ENCODE measurements at places on chromosomes 2 and 18.

DNA sequence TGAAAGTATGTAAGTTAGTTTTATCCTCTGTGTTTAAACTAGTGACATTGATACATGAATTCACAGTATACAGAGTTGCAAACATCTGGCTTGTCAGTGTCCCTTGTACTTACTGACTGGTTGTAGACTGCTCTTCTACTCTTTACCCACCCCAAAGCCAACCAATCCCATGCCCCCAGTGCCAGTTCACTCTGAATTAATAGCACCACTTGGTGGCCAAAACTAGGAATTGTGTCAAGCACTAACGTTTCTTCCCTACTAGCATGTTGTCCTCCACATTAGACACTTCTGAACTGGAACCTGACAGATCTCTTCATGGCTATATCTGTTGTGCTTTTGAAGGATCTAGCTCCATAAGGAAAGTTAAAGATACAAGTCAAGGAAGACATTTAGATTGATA is 27.2 kb upstream of the OTX1 start:
- DNase-seq, result peak; percentile 17

GRCh38 chr2:172739661-172740266 is 4.1 kb downstream of the RAPGEF4 start:
- DNase-seq, result no peak

DNA sequence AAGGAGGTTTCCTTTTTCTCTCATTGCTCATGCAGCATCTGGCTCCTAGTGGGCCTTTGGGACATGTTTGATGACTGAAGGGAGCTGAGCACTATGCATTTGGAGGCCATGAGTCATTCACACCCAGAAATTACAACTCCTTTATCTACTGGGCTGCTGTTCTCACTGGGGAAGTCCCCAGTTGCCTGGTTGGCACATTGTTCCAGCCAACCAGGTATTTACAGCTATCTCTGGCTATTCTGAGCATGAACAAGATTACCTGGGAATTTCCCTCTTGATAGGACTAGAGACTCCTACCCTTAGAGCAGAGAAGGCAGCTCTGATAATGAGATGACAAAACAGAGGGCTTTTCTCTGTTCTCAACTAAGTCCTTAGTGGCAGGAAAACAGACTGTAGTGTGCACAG is 206.5 kb downstream of the SETBP1 start:
- peak; percentile 9 for DNase-seq

DNA sequence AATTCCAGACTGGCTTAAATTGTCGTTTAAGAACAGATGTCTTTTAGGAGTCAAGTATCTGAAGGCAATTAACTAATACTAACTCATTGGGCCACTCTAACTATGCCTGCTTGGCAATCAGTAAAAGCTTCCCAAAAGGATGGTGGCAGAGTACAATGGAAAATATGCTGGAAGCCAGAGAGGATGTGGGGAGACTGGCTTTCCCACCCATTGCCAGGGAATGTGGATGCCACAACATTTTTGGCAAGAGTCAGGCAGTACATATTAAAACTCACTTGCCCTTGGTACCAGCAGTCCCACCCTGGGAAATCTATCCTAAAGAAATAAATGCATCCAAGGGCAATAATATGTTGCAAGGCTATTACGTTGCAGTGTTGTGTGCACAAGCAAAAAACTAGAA is 74.0 kb upstream of the FZD7 start:
- no peak for DNase-seq

DNA sequence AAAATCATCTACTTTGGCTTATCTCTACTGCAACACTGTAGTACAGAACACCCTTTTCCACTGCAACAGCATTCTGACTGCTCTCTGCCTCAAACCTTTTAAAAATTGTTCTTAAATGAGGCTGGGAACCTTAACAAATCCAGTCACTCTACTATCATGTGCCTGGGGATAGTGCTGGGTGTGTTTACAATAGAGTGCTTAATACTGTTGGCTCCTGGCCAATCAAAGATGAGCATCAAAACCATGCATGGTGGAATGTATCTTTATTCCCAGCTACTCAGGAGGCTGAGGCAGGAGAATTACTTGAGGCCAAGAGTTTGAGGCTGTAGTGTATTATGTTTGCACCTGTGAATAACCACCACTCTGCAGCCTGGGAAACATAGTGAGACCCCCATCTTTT is 7.4 kb downstream of the ANKAR start:
- DNase-seq, result no peak

- no peak for DNase-seq
Measured at GRCh38 chr2:145108361-145108778, 588.5 kb upstream of the ZEB2 start.

- no peak for DNase-seq
Measured at GRCh38 chr2:224925061-224925809, 117.0 kb downstream of the DOCK10 start.

GRCh38 chr2:1137913-1138391 is 187.3 kb downstream of the SNTG2 start:
- no peak for DNase-seq

DNA sequence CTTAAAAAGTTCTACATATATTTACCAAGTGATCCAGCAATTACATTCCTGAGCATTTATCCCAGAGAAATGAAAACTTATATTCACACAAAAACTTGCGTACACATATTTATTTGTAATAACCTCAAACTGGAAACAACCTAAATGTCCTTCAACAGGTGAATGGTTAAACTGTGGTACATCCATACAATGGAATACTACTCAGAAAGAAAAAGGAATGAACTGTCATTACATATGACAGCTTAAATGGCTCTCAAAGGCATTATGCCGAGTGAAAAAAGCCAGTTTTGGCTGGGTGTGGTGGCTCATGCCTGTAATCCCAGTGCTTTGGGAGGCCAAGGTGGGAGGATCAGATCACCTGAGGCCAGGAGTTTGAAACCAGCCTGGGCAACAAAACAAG is 79.1 kb upstream of the DYNC1I2 start:
- no peak for DNase-seq

- DNase-seq, result no peak
Measured at GRCh38 chr2:53173091-53173490, 594.5 kb upstream of the CHAC2 start.

- DNase-seq, result no peak
Measured at GRCh38 chr2:74763962-74764428, 69.9 kb upstream of the HK2 start.

GRCh38 chr2:156548413-156548812 is 112.2 kb downstream of the GPD2 start:
- DNase-seq, result no peak

DNA sequence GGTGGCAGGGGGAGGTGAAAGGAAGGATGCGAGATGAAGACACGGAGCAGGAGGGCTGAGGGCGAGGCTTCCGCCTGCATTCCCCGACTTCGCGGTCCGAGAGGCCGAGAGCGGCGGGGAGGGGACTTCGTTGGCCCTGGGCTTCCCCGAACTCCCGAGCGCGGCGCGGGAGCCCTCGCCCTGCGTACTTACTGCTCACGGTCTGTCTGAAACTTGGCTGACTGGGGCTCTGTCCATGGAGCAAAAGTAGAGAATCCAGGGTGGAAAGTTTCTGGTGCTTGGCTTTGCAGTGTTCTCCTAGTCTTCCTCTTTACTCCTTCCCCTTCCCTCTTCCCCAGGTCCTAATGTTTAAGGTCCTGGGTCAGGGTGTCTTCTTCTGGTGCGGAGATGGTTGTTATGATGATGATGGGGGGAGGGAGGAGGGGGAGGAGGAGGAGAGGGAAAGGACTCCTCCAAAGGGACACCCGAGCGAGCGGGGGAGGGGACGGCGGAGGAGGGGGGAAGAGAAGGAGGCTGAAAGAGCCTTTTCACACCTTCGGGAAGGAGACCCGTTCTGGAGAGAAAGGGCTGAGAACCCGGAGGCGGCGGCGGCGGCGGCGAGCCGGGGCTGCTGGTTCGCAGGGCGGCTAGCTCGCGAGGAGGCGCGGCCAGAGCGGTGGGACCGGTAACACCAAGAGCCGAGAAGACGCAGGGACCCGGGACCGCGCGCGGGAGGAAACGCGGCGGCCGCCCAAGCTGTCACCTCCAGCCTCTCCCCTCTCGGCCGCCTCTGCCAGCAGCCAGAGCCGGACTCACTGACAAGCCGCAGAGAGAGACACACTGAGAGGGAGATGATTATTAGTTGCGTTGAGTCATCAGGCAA is at the start of gene SATB2:
SATB2 (minus strand) TSS at position 793 of the 862 bp plus-strand sequence. CDS start 1,902 bp downstream, outside the sequence.
- DNase-seq, result no peak

- no peak for DNase-seq
Measured at GRCh38 chr18:75812761-75813160, 385.3 kb upstream of the SMIM21 start.

DNA sequence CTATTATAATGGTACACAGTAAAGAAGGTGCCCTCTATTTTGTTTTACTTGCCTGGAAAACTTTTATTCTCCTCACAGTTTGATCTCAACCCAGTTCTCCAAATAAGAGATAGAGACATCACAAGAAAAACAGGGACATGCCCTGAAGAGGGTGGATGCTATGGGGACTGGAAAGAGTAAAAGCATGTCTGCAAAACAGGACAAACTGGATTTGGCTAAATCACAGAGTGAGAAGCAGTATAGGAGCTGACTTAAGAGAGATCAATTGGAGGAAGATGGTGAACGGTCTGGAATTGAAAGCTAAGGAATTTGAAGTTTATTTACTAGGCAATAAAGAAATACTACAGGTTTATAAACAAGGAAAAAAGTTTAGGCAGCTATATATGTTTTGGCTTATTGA is 33.0 kb downstream of the SP140L start:
- DNase-seq, result no peak

- DNase-seq, result no peak
Measured at GRCh38 chr18:38807915-38808314, 1242.3 kb upstream of the CELF4 start.

DNA sequence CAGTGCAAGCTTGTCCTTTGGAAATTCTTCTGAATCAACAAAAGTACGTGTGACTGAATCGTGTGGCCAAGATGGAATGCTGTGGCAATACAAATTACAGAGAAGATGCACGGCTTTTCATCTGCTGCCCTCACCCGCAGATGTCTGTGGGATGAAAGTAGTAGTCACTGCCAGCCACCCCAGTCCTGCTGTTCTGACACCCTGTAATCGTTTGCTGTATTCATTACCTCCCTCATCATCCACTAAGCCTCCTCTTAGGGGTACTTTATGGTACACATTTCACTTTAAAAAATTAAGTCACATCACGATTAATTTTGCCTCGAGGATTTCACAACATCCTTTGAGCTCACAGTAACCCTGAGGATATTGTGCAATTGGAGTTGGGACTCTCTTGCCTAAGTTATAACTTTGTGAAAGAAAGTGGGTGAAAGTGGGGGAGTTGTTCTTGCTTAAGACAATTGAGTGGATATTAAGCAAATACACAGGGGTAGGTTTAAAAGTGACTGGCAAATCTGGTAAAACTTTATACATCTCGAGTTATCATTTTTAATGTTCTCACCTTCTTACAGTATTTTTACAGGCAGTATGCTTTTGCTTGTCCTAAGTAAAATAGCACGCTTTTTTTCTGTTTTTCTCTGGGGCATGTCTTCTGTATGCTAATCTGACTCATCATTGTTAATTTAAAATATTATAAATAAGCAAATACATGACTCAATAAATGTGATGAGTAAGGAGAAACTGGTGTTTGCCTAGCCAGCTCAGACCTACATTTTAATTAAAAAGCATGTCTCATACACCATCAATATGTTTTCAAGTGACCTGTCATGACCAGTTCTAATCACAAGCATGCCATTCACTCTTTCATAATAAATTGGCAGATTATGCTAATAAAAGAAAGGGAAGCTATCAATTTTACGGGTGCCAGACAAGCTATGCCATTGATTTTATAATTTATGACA is 680.9 kb downstream of the IRS1 start:
- no peak for DNase-seq
